ENCODE measurements at places on chromosomes 1 and 21. TPM values are rescaled to one million over a fixed set of nuclear protein-coding genes. Genes with fewer than 3 reads are reported as not detected.

DNA sequence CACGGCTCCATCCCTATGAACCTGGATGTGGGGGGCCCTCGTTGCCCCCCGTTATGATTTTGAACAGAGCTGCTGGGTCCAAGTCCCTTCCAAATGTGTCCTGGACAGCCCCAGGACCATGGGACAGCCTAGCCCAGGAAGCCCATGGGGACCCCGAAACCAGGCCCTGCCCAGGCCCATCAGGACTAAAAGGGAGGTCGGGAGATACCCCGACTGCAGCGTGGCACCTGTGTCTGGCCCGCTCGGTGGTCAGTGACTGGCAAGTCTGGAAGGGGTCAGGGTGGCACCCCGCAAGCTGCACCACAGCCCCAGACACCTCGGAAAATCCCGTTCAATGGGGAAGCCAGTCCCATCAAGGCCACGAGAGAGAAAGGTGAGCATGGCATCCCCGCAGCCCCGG is 10.4 kb upstream of the SRARP start:
- ATAC-seq: peak; percentile 1

- no peak for ATAC-seq
Measured at GRCh38 chr1:245867738-245868137, 639.3 kb downstream of the SMYD3 start.

GRCh38 chr1:226634166-226634588 is 85.6 kb downstream of the STUM start:
- peak; percentile 93 for ATAC-seq

- ATAC-seq: peak; percentile 64
Measured at GRCh38 chr1:221667504-221667903, 74.4 kb downstream of the DUSP10 start.

DNA sequence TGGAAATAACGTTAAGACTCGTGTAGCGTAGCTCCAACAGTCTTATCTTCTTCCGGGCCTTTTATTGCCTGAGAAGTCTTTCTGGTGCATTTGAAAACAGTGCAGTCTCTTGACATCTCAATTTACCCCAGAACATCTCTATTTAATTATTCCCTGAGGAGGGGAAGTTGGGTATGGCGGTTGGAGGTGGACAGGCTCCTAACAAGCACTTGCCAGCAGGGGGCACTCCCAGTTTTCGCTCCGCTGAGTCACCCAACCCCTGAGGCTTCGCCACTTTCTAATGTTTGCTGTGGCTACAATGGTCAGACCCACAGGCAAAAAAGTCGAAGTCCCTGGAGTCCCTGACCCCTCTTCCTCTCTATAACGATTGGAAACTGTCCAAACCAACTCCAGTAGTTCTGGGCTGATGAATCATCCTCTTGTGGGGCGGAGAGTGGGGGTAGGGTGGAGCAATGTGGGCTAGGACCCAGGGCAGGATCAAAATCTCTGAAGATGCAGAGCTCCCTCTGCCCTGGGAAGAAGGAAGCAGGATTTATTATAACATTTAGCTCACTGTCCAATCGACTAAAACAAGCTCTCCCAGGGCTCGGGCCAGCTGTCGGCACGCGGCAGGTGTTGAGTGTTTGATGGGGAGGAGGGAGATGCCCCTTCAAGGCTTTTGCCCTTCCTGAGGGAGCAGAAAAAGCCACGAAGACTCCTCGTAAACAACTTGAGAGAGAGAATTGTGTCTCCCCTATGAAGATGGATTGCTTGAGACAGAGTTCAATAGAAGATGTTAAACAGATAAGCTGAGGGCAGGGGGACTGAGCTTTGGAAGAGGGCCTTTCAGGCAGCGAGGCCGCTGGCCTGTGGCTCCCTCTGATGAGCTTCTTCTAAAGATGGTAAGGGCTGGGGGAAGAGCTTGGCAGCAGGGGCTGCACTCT is 85.7 kb downstream of the BRINP2 start:
- peak; percentile 72 for ATAC-seq

DNA sequence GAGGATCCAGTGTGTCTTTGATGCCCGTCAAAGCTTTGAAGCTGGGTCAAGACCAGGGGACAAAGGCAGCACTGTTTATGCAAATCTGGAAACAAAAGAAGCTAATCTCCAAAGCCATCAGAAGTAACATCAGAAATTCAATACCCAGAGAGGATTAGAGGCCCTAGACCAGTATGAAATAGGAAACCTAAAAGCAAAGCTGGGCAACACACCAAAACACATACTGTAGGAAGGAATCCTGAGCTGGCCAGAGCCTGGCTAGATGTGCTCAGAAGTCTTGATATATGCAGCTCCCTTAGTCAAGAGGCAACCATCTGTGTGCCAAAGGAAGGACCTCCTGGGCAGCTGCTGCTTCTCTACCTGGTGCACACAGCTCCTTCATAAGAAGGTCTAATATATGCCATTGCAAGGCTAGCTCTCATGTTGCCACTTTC is 12.3 kb downstream of the COLGALT2 start:
- ATAC-seq: peak; percentile 41

CLIC4 gene
- total RNA-seq: 78.1 TPM
